T47D (cell line): ENCODE measurements at places on chromosomes 6 and 20.

DNA sequence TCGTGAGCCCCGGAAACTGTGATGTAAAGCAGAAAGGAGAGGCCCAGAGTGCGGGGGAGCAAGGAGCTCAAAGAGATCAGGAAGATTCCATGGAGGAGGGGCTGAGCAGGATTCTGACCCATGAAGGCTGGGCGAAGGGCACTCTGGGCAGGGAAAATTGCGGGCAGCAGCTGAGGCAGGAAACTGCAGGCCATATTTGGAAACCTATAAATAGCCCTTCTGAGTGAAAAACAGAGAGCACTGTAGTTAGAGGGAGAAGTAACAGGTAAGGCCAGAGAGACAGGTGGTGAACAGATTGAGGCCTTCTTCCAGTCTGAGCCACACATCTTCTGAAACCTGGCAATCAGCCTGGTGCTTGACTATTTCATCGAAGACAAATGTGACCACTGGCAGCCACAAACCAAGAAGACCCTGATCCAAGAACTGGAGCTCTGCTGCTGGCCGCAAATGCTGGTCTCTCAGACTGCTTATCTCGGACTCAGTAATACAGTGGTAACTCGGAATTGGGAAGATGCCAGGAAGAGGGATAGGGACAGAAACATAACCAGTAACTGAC lies 14.1 kb upstream of the BEND3 start:
- DNase-seq: no peak

GRCh38 chr6:10314163-10314955 lies 100.5 kb downstream of the TFAP2A start:
- peak; percentile 91 for DNase-seq

- no peak for DNase-seq
Observed at GRCh38 chr6:166293731-166294584, 14.2 kb downstream of the PRR18 start.

DNA sequence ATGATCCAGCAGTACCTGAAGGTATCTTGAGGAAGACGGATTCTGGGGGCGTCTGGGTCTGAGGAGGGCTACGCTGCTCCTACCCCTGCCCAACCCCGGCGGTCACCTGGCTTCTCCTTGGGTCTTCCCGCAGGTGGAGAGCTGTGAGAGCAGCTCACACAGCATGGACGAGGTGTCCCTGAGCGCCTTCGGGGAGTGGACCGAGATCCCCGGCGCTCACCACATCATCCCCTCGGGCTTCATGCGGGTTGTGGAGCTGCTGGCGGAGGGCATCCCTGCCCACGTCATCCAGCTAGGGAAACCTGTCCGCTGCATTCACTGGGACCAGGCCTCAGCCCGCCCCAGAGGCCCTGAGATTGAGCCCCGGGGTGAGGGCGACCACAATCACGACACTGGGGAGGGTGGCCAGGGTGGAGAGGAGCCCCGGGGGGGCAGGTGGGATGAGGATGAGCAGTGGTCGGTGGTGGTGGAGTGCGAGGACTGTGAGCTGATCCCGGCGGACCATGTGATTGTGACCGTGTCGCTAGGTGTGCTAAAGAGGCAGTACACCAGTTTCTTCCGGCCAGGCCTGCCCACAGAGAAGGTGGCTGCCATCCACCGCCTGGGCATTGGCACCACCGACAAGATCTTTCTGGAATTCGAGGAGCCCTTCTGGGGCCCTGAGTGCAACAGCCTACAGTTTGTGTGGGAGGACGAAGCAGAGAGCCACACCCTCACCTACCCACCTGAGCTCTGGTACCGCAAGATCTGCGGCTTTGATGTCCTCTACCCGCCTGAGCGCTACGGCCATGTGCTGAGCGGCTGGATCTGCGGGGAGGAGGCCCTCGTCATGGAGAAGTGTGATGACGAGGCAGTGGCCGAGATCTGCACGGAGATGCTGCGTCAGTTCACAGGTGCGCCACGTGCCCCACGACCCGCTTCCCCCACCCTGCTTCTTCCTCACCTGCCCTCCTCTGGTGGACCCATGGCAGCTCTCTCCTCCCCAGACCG lies 166.9 kb upstream of the RNF24 start:
- no peak for DNase-seq

- DNase-seq: no peak
Observed at GRCh38 chr20:6698723-6699122, 68.8 kb upstream of the BMP2 start.

- no peak for DNase-seq
Observed at GRCh38 chr6:44503471-44503870, 116.0 kb downstream of the CDC5L start.

- no peak for DNase-seq
Observed at GRCh38 chr6:143149771-143150170, 89.1 kb downstream of the AIG1 start.
